Activated CD8-positive, alpha-beta memory T cell treated with anti-CD3 and anti-CD28 coated beads for 1 hour (primary cell): ENCODE measurements at places on chromosomes 5 and 9.

GRCh38 chr5:77355080-77355479, 137.0 kb downstream of the WDR41 start:
- no peak for DNase-seq

- DNase-seq: no peak
Measured at GRCh38 chr5:2697041-2697440, 54.4 kb downstream of the IRX2 start.

DNA sequence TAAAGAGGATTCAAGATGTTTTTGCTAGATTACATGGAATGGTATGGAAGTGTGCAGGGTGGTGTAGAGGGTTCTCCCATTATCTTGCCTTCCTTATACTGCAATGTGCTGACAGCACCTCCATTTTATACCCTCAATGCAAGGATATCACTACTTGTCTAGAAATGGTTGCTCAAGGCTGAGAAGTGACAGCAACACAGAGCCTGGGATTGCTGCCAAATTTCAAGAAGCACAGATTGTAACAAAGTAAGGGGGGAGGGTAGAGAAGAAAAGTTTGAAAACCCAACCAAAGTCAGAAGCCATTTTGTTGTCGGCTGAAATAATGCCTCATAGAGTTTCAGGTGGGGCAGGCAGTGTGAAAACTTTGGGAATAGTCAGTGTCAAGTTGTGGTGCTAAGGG, 29.8 kb downstream of the PCDHAC2 start:
- DNase-seq: no peak

DNA sequence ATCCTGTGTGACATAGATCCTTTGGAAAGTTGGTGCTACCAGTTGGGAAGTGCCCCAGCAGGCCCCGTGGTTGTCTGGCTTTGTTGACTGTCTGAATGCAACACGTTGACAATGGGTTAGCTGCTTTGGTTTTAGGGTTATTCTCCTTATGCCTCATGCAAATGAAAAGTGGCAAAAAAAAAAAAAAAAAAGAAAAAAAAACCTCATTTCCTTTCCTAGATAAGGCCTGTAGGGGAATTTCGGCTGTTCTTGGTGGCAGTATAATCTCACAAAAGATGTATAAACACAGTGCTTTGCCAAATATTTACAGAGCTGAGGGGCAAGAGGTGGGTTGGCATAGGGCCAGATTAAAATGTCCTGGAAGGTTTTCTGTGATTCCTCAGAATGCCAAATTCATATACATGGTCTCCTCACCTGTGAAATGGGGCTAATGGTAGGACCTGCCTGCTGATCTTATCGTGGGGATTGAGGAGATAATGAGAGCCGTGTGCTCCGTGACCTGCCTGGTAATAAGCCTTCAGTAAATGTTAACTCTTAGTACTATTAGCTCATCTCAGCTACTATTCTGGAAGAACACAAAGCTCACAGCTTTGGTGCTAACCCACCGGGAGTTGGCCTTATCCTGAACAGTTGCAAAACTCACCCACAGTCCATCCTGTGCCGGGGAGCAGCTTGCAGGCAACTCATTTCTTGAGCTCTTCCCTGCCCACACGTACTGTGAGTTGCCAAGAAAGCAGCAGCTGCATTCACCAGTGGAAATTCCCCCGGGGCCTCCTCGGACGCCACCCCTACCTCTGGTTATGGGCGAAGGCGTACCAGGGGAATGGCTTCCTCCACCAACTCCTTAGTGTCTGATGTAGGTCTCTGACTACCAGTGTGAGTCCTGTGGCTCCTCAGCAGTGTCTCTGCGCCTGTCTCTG, 220.3 kb downstream of the NR3C1 start:
- DNase-seq: no peak

GRCh38 chr9:31119890-31120454, 1264.5 kb upstream of the ACO1 start:
- peak; percentile 1 for DNase-seq

DNA sequence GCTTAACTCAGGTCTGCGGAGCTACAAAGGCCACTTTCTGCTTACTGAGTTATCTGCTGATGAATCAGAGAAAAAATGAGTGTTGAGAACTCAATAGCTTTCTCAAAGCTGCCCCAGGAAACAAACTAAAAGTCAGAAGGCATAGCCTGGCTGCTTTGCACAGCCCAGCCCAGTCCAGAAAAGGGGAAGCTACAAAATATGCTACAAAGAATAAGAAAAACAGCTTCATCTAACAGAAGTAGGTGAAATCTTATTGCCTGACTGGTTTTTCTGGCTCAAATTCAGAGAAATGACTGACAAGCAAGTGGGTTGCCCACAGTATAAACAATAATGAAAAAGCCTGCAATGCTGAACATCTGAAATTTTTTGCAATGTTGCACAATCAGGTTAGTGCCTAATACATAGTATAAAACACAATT, 156.2 kb downstream of the PPP2R2B start:
- DNase-seq: no peak

GRCh38 chr9:21408817-21409216, at the start of gene IFNA8:
Gene IFNA8, plus strand, starts transcription at chr9:21409117. Its CDS starts 60 bp downstream, at chr9:21409177.
- DNase-seq: no peak

GRCh38 chr5:116032094-116032517, at the start of gene ARL14EPL:
Gene ARL14EPL, plus strand, starts transcription at chr5:116032472. Its CDS starts 18,994 bp downstream, at chr5:116051466.
- DNase-seq: no peak

DNA sequence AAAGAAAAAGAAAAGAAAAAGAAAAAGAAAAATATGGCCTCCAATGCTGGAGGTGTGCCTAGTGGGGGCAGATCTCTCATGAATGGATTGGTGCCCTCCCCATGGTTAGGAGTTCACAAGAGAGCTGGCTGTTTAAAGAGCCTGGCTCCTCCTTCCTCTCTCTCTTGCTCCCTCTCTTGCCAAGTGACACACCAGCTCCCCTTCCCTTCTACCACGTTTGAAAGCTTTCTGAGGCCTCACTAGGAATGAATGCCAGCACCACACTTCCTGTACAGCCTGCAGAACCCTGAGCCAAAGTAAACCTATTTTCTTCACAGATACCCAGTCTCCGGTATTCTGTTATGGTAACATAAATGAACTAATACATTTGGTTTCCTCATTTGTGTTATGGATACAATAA, 14.4 kb upstream of the GALNT10 start:
- DNase-seq: no peak

DNA sequence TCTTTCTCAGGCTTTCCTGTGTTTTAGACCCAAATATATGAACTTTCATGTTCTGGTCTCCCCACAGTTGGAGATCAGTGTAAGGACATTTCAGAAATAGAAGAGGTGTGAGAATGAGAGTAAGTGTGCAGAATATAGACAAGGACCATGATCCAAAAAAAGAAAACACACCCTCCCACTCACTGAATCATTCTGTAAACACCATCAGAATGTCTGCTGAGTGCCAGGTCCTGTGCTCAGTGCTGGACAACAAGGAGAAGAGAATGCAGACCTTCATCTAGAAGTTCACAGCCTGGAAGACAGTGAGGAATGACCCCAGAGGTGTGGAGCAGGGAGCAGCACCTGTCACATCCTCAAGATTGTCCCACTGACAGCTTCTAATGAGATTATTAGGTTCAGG, 19.1 kb upstream of the SH3RF2 start:
- DNase-seq: no peak

GRCh38 chr9:128106940-128107467, 20.5 kb downstream of the PTGES2 start:
- DNase-seq: no peak

DNA sequence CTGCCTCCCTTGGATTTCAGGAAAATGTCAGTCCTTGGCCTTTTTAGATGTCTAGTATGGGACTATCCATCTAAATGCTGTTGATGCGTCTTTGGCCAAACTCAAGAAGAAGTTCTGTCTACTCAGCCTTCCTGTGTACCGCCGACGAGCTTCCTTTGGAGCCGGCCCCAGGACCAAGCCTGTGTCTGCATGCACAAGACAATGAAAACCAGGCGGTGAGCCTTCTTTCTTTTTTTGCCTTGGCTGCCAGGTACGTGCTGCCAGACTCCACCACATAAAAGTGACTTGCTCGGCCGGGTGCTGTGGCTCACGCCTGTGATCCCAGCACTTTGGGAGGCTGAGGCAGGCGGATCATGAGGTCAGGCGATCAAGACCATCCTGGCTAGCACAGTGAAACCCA, 6.0 kb upstream of the NEURL1B start:
- DNase-seq: no peak

- no peak for DNase-seq
Measured at GRCh38 chr9:82325907-82326306, 337.3 kb downstream of the SPATA31D1 start.

- DNase-seq: no peak
Measured at GRCh38 chr5:61347080-61347479, 15.0 kb downstream of the ZSWIM6 start.

GRCh38 chr5:921456-922435, 29.1 kb downstream of the TRIP13 start:
- DNase-seq: no peak

GRCh38 chr9:129561594-129562281, 59.2 kb downstream of the C9orf50 start:
- DNase-seq: no peak

DNA sequence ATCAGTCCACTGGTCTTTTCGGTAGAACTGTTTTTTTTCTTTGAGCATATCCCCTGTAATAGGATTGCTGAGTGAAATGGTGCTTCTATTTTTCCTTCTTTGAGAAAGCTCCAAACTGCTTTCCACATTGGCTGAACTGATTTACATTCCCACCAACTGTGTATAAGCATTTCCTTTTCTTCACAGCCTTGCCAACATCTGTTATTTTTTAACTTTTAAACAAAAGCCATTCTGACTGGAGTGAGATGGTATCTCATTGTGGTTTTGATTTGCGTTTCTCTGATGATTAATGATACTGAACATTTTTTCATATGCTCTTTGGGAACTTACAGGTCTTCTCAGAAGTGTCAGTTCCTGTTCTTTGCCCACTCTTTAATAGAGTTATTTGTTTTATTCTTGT, 764.7 kb downstream of the MTRR start:
- DNase-seq: no peak

GRCh38 chr9:82604947-82605656, 457.8 kb downstream of the RASEF start:
- DNase-seq: no peak

GRCh38 chr5:114252226-114252625, 109.6 kb upstream of the KCNN2 start:
- DNase-seq: no peak

DNA sequence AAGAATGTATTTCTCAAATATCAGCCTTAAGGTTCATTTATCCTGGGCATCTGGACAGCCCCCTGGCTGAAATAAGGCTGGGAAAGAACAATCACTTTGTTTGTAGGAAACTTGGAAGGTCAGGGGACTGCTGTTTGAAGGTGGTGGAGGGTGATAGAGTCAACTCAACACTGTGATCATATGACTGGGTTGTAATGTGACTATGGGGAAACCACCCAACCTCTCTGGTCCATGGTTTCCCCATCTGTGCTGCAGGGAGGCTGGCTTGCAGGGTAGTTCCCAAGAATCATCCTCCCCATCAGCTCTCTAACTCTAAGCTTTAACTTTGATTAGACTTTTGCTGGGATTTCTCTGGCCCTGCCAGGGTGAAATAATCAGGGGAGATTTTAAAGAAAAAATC, 10.0 kb downstream of the INSYN2B start:
- no peak for DNase-seq

GRCh38 chr5:63032343-63032742, 453.7 kb downstream of the LRRC70 start:
- DNase-seq: no peak

DNA sequence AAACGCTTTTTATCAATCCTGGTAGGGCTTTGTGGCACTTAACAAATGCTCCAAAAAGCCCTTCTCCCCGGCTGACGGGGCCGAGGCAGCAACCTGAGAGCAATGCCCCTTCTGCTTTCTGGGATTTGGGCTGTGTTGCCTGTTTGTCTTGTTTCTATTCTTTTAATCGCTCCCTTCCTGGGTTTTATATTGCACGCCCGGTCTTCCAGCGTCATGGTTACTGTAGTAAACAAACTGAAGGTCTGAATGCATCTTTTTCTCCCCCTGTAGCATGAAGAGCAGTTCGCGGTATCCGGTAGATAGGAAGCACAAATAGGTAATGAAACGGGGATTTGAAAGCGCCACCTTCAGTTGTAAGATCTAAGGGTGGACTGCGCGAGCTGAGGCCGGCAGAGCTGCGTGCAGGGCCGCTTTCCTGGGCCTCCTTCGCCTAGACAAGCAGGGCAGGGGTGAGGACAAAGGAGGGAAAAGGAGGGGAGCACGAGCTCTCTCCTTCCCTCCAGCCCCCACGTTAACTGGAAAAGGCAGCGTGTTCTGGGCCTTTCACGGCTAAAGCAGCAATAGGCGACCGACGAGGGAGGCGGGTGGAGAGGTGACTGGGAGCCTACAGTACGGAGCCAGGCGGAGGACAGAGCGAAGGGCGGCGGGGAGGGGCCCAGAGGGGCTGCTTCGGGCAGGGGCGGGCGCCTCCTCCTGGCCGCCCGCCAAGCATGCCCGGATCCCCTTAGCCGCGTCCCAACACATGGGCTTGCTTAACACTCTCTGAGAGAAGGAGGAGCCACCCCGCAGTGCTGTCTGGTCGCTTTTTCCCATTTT, 49.3 kb upstream of the ZNF366 start:
- DNase-seq: no peak

DNA sequence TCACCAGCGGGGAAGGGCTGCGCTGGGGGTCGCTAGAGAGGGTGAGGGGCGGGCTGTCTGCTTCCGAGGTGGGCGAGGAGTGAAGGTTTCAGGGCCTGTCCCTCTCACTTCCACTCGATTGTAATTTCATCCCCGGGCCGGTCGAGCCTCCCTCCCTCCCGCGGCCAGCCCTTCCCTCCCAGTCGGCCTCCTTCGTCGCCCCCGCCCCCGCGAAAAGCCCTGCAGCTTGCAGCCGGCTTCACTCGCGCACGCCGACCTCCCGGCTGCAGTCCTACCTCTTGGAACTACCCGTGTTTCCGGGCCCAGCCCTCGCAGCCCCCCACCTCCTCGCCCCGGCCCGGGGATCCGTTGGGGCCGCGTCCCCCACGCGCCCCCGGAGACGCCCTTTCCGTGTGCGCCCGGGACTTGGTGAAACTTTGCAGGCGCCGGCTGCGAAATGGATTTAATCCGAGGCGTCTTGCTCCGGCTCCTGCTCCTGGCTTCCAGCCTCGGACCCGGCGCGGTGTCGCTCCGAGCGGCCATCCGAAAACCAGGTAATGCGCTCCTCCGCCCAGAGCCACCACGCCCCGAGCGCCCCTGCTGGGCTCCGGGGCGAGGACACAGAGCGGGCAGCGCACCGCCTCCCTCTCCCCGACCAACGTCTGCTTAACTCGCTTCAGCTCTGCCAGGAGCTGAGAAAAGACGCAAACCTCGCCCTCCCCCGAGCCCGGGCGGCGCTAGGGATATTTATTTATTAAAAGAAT, at the start of gene EGFLAM:
TSS of gene EGFLAM (plus strand) at position 241 of the 743 bp plus-strand sequence. CDS start at position 437, 196 bp downstream.
- no peak for DNase-seq

DNA sequence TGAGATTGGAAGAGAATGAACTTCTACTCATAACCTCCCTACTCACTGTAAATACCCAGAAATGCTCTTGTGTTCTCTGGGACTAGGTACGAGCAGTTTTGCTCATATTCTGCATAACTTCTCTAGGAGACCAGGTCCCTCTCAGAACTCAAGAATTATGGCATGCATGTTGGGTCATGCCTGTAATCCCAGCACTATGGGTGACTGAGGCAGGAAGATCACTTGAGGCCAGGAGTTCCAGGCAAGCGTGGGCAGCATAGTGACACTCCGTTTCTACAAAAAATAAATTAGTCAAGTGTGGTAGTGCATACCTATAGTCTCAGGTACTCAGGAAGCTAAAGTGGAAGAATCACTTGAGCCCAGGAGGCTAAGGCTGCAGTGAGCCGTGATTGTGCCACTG, 141.9 kb downstream of the OXCT1 start:
- no peak for DNase-seq
